ENCODE measurements at places on chromosomes 5 and 9. TPM values are rescaled to one million over a fixed set of nuclear protein-coding genes. Genes with fewer than 3 reads are reported as not detected.

SCGB3A1 gene
- not detected for total RNA-seq

RGS14 gene
- 5.1 TPM for total RNA-seq

CDKN2A gene
- 5.7 TPM for total RNA-seq

TLR4 gene
- not detected for total RNA-seq

SLC36A2 gene
- not detected for total RNA-seq

TMEM174 gene
- not detected for total RNA-seq

HNRNPAB gene
- total RNA-seq, result 157 TPM

SVEP1 gene
- 5.5 TPM for total RNA-seq

ZNF658 gene
- total RNA-seq, result 2.2 TPM

EDIL3 gene
- 11.1 TPM for total RNA-seq

FOXD4L4 gene
- total RNA-seq, result not detected

GPR150 gene
- total RNA-seq, result 0.59 TPM

DNAJA1 gene
- 88.8 TPM for total RNA-seq

PSAT1 gene
- 178 TPM for total RNA-seq

BTNL8 gene
- not detected for total RNA-seq

JADE2 gene
- 27.9 TPM for total RNA-seq

TRAF2 gene
- 9.1 TPM for total RNA-seq

C6 gene
- not detected for total RNA-seq

MYO10 gene
- total RNA-seq, result 15.6 TPM

IRGM gene
- total RNA-seq, result not detected

PWWP2A gene
- total RNA-seq, result 10.1 TPM

GALNT12 gene
- 5.5 TPM for total RNA-seq

CATSPER3 gene
- 0.30 TPM for total RNA-seq

FGD3 gene
- total RNA-seq, result not detected

URM1 gene
- total RNA-seq, result 45.6 TPM

FOXD4L3 gene
- not detected for total RNA-seq

FOXD4L6 gene
- not detected for total RNA-seq

HSPB3 gene
- not detected for total RNA-seq

PTBP3 gene
- 14.8 TPM for total RNA-seq

MAT2B gene
- total RNA-seq, result 84.7 TPM

GDF9 gene
- 0.15 TPM for total RNA-seq

IFNB1 gene
- not detected for total RNA-seq

SARDH gene
- 6.2 TPM for total RNA-seq

FAM151B gene
- 3.1 TPM for total RNA-seq

CDH9 gene
- not detected for total RNA-seq

TGFBI gene
- 178 TPM for total RNA-seq

PKD2L2 gene
- total RNA-seq, result not detected

TMC1 gene
- not detected for total RNA-seq

OLFM1 gene
- 0.17 TPM for total RNA-seq

SH2D3C gene
- total RNA-seq, result not detected

IL13 gene
- not detected for total RNA-seq

Measured in bronchus fibroblast of lung (primary cell).